IMR-90 (cell line): ENCODE measurements at places on chromosomes 12 and 14.
A peak's percentile ranks its signal among the peaks of the same experiment; 100 is the strongest.

GRCh38 chr14:89429199-89430181 lies 12.5 kb upstream of the FOXN3 start:
- peak; percentile 19 for DNase-seq

GRCh38 chr12:125983784-125984500 lies 918.7 kb downstream of the AACS start:
- DNase-seq: no peak

DNA sequence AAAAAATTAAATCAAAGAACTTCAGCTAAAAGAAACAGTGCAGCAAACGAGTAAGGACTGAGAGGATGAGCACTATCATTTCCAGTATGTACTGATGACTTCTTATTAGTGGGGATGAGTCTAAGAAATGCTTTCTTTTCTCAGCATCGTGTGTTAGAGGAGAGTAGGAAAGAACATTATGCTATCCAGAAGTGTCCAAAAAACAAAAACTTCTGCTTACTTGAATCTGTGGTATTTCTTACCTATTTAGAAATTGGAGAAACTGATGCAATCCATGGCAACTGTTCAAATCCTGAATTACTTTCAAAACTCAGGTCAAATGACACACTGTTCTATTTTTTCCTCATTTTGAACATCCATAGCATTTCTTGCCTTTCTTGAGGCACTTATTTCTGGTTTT lies 23.7 kb downstream of the ABCD2 start:
- DNase-seq: no peak

DNA sequence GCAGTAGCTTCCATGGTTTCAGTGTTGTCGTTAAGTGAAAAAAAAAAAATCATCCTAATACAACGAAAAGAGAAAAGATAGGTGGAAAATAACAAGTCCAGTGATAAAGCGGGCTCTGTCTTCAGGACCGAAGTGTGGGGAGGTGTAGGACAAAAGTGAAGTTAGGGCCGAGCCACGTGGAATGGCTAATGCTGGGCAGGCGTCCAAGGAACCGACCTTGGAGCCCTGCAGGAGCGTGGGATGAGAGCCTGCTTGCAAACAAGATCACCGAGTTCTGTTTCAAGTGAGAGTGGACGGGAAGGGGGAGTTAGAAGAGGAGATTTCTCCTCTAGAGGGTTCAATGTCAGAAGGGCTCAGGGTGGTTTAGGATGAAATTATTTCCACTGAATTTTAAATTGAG lies 22.2 kb downstream of the A2ML1 start:
- peak; percentile 16 for DNase-seq

GRCh38 chr14:87732562-87732961 lies 260.4 kb downstream of the GALC start:
- DNase-seq: no peak

- DNase-seq: no peak
Measured at GRCh38 chr12:6957151-6957701, 6.1 kb downstream of the PTPN6 start.

DNA sequence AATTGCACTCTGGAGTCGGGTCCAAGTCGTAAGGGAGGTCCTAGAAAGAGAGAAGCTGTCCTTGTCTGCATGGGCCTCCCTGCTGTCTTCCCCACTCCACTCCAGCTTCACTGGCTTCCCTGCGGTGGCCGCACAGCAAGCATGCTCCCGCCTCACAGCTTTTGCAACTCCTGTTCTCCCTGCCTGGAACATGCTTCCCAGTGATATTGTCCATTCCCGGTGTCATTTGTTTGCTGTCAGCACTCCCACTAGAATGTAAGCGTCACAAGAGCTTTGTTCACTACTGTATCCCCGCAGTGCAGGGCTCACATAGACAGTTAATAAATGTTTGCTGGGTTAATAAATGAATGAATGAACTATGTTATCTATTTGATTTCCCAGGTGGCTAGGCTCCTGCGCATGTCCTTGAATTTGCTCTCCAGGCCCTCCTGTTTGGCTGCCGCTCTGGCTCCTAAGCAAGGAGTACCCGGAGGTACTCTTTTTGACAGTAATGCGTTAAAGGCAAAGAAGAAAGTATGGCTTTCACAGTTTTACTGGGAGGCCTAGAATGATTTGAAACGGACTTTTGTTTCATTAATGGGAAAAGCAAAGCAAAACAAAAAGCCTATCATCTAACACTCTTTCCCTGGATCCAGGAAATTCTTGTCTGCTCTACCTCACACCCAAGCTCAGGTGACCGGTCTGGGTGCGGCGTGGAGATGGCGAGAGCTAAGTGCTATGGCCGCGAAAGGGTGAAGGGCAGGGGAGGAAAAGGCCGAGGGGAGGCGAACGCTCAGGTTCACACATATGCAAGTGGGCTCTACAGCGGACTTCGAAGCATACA lies 6.2 kb upstream of the SLC7A7 start:
- DNase-seq: no peak

DNA sequence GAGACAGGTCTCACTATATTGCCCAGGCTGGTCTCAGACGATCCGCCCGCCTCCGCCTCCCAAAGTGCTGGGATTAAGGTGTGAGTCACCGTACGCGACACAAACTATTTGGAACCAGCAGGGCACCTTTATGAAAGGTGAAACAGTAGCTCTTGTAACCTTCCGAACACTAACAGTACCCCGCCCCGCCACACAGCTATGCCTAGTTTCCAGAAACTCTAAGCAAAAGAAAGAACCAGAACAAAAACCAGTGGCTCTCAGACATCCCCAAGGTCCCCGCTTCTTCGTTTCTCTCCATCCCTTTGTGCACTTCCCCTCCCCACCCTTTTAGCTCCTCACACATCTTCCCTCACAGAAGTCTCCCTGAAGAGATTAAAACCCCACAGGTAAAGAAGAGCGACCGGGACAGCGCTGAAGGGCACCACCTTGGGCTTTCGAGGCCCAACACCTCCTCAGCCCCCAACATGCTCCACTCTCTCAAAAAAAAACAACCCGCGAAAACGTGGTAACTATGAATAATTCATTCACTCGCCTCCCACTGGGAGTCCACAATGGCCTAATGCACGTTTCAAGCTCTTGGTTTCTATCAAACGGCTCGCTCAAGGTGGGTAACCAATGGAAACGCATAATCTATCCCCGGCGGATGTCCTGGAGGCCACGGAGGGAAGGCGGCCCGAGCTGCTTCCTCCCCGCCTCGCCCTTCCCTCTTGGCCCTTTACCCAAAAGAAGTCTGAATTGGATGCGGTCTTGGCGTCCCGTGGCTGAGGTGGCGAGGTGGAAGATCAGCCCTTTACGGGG lies 877 bp downstream of the BAG5 start:
- peak; percentile 49 for DNase-seq

DNA sequence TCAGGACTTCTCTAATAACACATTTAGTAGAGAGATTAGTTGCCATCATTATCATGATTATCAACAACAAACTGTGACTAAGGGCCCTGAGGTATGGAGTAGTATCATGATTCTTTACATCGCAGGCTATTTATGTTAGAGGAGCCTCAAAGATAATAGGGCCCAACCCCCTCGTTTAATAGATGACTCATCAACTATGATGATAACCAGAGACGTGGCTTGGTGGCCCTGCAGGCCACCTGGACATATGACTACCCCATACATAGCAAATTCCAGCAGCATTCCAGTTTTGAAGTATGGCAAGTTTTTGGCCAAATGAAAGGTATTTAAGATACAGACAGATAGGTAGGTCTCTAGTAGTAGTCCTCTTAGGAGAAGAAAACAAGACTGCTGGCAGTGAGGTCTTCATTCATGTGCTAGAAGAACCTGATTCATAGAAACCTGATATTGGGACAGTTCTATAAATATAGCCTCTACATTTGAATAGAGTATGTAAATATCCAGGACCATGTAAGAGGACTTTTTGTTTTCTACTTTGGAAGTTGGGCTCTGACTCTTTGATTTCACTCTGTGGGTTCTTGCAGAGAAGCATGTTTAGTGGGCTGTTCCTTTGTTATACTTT lies 5.6 kb downstream of the RIC8B start:
- peak; percentile 70 for DNase-seq

GRCh38 chr14:97361181-97361580 lies 564.0 kb downstream of the VRK1 start:
- DNase-seq: no peak

- no peak for DNase-seq
Measured at GRCh38 chr12:97612075-97612474, 149.5 kb downstream of the RMST start.

GRCh38 chr12:26282339-26282940 lies 87.1 kb downstream of the SSPN start:
- DNase-seq: no peak

DNA sequence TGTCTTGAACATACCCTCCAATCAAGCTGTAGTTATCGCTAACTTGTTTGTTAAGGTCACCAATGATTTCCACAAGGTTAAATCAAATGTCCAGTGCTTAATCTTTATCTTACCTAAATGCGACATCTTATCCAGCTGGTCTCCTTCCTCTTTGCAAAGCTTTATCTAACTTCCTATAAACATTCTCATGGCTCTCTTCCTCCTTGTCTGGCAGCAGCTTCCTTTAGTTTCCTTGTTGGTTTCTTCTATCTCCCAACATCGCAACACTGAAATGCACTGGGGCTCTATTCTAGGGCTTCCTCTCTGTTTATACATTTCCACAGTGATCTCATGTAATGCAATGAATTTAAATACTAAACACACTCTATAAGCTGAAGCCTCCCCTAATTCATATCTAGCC lies 28.7 kb downstream of the UBE2N start:
- DNase-seq: no peak

DNA sequence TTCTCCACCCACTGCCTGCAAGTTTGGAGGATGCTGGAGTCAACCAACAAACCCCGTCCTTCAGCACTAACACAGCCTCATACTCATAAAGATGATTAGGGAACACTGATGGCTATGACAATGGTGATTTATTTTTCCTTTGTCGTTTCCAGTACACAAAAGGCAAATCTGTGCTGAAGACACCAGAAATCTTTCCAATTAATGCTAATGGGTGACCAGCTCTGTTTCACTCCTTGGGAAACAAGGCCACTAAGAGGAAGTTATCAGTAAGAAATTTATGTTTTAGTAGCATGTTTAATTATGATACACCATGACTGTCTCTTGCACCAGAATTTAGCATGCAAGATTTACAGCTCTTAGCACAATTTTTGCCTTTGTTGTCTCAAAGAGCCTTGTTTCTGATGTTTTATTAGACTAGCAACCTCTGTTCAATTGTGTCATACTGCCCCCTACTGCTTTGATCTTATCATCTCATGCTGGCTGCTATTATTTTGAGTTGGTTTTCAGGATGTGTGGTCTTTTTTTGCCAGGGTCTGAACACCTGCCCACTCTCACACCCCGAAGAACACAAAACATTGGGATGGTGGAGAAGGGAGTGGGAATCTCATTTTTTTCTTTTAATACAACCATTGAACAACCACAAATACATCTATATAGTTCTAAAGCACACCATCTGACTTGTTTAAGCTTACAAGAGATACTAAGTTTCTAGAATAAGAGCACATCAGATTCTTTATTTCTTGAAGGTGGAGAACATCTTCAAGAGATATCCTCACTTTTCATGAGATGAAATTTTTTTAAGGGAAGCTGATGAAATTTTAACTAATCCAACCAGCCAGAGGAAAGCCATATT lies 160.9 kb downstream of the SPTSSA start:
- DNase-seq: peak; percentile 12

DNA sequence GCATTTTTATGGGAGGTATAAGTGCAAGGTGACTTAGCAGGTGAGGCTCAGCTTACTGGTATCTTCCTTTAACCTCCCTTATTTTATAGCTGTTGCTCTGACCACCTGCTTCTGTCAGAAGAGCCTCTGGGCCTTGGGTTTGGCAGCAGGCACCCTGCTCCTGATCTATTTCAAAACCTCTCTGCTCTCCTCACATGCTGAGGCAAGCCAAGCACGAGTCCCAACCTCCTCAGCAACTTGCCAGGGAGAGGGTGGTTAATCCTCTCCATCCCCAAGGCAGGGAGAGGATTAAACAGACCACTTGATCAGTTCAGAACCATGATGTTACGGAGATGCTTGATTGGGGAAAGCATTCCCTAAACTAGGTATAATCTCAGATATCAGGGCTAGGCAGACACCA lies 5.4 kb downstream of the PLEKHH1 start:
- DNase-seq: no peak

DNA sequence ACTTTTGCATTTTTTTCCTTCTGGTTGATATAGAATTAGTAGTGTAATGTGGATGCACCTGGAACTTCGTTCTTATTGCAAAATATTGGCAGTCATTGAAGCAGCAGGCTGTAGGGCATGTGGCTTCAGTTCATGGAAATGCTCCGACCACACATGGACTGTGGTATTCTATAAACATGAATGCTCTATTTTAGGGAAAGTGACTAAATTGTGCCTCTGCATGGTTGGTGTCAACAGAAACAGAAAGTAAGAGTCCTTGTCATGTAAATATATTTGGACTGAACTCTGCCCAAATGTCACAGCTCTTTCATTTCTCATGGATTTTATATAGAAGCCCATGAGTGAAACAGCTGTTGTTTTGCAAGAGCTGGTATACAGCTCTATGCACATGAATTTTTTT lies 917.0 kb downstream of the LRFN5 start:
- DNase-seq: no peak

DNA sequence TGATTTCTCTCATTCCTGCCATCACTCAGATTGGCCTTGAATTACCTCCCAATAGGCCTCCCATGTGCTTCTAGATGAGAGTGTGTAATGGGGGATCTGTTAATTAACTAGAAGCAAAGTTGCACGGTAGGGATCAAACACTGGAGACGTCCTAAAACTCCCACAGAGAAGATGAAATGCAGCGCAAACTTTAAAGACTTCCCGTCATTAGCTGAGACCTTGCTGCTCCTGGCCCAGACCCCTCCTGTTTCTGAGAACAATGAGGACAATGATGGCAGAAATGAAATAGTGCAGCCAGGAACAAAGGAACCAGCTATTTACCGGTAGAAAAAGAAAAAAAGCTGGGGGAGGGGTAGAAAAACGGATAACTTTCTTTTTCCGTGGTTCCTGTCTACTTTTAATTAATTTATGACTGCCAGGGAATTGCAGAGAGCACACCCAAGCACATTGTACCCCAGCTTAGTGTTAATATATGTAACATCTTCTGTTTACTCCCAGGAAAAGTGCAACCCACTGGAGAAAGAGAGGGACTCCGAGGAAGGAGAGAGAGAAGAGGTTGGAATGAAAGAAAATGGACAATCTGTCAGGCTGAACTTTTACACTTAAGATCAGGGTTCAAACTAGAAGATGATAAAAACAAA lies 280.7 kb upstream of the SOX5 start:
- no peak for DNase-seq

DNA sequence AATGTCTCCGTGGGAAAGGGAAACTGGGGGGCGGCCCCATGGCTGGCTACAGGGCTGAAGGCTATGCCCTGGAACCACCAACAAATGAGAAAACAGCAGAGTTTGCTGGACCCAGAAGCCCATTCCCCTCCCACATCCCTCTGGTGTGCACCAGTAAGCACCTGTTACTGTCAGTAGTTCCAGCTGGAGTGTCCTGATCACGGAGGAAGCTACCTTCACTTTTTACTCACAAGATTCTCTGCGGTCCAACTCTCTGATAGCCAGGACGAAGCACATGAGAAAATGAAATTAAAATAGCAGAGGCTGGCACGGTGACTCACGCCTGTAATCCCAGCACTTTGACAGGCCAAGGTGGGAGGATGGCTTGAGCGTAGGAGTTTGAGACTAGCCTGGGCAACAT lies 22.7 kb upstream of the MEG3 start:
- no peak for DNase-seq

GRCh38 chr14:42110167-42110566 lies 503.5 kb downstream of the LRFN5 start:
- peak; percentile 71 for DNase-seq

GRCh38 chr12:6185961-6186827 lies 14.0 kb upstream of the CD9 start:
- no peak for DNase-seq
